ENCODE measurements at places on chromosomes 16 and 17.

- DNase-seq, result no peak
Observed at GRCh38 chr16:10964891-10965326, 20.5 kb downstream of the CLEC16A start.

DNA sequence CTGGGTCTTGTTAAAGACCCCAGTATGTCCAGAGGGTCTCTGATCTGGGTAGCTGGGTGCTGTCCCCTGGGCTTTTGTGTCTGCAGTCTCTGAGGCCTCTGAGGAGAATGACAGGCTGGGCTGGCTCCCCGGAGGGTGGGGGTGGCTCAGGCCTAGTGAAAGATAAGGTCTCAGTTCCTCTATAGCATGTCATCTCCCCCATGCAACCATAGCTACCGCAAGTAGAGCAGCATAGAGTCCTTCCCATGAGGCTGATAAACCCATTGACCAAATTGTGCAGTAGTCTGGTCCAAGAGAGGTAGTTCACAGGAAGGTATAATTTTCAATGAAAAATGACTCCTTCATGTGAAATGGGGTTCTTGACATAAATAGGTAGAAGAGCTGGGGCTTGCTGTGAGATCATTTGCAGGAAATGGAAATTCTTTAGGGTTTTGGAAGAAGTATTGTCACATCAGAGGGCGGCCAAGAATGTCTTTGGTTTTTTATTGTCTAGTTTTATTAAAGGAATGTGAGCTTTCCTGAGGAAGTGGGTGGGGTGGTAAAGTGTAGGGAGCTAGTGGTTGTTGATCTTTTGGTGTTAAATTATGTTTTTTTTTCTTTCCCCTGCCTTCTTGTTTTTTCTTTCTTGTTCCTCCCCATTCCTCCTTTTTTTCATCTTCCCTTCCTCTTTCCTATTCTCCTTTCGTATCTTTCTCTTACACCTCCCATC lies 21.0 kb downstream of the SLC7A6OS start:
- DNase-seq, result no peak

GRCh38 chr17:60318830-60319229 lies 73.1 kb downstream of the USP32 start:
- no peak for DNase-seq

DNA sequence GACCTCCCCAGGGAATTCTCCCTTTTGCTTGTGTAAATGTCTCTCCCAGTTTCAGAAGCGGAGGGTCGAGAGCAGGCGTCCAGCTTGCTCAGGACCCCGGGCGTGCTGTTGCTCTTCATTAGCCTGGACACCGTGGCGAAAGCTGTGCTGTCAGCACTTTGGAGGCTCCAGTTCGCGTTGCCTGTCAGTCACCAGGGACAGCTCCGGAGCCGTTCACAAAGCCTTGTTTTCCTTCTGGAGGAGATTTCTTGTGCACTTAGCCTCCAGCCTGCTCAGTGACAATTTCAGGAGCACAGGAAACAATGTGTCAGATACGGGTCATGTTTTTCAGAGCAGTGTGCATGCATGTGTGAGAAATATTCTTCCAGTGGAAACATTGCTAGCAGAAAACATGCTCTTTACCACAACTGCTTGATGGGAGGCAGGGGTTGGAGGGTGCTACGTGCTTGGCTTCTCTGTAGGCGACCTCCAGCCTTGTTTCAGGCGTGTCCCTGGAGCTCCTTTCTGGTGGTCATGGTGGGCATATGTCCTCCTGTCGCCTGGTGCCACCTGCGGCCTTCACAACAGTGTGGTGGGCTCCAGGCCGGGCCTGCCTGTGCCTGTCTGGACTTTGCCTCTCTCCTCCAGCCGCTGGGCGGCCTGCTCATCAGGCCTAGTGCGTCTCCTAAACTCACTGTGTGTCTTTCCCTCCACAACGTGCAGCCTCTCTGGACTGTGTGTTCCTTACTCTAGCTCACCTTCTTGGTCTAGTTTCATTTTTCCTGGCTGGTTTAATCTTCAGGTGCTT lies 29.0 kb downstream of the ZNF750 start:
- no peak for DNase-seq

DNA sequence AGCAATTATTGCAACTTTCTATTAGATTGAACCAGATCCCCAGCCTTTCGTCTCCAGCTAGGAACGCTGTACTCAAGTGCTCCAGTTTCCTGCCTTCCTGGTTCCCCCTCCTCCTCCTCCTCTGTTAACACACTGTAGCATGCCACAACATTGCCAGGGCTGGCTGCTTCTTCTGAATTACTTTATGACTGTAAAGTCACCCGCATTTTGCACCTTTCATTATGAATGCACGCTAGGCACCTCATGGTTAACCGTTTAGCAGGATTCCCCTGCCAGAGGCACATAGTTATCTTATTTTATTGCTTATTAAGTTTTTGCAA lies 4.5 kb downstream of the ZNF423 start:
- no peak for DNase-seq

GRCh38 chr17:72790190-72790589 lies 302.3 kb downstream of the SLC39A11 start:
- no peak for DNase-seq

DNA sequence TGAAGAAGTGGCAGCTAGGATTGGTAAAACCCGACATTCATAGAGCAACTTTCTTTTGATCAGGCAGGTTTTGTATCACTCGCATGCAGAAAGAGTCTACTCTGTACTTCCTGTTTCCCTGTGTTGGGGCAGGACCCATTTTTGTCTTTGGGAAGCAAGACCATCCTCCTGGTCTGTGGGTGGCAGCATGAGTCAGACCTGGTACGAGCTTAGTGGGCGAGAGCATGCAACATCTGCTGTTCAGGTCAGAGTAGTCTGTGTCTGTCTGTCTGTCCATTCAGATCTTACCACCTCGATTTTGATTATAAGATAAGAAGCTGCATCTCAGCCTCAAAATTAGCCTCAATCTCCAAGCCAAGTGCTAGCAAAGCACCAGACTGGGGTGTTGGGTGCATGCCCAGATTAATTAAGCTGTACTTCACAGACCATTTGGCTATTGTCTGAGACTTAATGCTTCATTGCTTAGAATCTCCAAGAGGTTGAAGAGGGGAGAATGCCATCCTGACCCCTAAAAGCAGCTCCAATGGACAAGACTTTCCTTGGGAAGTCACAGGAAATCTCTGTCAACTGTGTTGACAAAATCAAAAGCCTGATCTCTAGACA lies 110.9 kb downstream of the XYLT1 start:
- no peak for DNase-seq

DNA sequence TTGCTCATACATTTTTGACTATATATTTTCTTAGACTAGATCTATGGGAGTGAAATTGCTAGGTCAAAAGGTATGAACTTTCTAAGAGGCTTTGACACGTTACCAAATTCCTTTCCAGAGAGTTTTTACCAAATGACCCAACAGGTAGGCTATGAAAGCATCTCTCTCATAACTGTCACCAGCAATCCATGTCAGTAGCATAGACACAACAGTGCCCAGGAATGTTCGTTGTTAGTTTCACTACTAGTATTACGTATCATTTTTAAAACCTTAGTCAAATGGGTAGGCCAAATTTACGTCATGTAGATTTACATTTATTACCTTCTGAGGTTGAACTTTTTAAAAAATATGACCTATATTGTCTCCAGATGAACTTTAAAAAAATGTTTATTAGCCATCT lies 66.8 kb downstream of the MARCHF10 start:
- DNase-seq, result no peak

GRCh38 chr16:4426021-4426684 lies 485 bp downstream of the DNAJA3 start:
- no peak for DNase-seq

GRCh38 chr16:78675312-78675711 lies 575.9 kb downstream of the WWOX start:
- DNase-seq, result no peak

GRCh38 chr17:3766779-3767178 lies 34.2 kb downstream of the ITGAE start:
- no peak for DNase-seq

GRCh38 chr17:77724876-77725615 lies 233.5 kb upstream of the TNRC6C start:
- no peak for DNase-seq

DNA sequence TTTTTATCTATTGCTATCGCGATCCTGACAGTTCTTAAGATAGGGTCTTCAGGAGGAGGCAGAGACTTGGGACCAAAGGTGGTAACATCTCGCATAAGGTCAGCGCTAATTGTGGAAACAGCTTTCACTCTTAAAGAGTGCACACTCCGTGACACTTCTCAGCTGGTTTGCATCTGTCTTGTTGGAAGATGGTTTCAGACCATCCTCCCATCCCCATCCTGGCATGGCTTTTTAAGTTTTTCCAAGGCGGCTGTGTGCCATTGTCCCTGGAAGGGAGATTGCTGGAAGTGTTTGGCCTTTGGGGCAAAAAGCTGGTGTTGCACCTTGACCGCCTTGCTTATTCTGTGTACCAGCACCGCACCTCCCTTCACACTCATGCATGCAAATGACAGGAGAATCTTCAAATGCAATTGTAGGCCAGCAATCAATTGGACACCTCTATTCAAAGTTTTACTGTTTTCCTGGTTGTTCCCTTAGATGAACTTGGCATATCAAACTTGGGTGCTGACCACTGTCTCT lies 1.5 kb downstream of the SOCS7 start:
- no peak for DNase-seq

DNA sequence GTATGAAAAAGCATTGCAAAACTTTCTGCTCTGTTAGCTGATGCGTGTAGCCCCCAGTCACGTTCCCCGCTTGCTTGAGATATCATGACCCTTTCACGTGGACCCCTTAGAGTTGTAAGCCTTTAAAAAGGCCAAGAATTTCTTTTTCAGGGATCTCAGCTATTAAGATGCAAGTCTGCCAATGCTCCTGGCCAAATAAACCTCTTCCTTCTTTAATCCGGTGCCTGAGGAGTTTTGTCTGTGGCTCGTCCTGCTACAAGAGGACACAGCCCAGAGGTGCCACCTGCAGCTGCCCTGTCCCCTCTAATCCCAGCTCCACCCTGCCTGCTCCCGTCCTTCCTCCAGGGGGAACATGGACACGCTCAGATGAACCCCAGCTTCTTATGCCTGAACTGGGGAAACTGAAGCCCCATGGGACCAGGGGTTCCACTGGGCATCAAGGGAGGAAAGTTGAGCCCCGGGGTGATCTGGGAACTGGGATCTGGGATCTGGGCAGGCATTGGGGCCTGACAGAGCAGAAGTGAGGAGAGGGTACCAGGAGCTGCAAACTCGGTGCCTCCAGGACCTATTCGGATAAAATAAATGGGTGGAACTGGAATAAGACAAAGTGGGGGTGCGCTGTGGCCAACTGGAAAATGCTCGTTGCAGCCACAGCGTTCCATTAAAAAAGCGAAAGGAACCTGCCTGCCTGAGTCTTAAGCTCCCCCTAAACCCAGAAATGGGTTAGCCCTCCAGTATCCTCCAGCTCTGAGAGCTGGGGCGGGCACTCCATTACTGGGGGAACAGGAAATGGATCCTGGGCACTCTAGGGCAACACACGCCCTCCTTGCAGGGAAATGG lies 19.7 kb downstream of the QPRT start:
- DNase-seq, result no peak

GRCh38 chr17:41382394-41382793 lies 288 bp upstream of the KRT34 start:
- DNase-seq, result no peak

- no peak for DNase-seq
Observed at GRCh38 chr16:11621920-11622651, 35.4 kb upstream of the LITAF start.

DNA sequence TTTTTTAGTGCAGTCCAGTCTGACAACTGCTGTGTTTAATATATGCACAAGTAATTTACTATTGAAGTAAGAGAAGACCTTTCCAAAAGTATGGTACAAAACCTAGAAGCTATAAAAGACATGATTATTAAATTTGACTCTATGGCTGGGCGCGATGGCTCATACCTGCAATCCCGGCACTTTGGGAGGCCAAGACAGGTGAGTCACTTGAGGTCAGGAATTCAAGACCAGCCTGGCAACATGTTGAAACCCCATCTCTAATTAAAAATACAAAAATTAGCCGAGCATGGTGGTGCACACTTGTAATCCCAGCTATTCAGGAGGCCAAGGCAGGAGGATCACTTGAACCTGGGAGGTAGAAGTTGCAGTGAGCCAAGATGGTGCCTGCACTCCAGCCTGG lies 41.4 kb upstream of the VWA3A start:
- no peak for DNase-seq

GRCh38 chr16:68752602-68753001 lies 15.5 kb downstream of the CDH1 start:
- DNase-seq, result no peak

- no peak for DNase-seq
Observed at GRCh38 chr16:4194661-4195060, 47.2 kb downstream of the SRL start.

GRCh38 chr16:83538707-83539106 lies 269.1 kb upstream of the HSBP1 start:
- no peak for DNase-seq

DNA sequence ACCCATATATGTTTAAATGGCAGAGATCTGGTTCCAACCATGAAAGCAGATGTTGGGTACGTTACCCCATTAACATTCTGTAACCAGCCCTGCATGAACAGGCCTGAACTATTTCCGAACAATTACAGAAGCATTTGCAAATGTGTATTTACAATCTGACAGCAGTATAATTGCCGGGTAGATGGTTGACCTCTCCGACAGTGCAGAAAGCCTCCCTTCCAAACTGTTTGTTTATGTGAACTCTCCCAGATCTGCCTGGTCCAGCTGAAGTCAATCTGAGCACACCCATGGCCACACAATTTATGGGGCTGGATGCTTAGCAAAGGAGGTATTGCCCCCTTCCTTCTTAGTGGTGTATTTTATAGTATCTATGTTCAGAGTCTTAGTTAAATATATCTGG lies 21.8 kb downstream of the NUDT7 start:
- no peak for DNase-seq

GRCh38 chr16:83044589-83044988 lies 417.8 kb downstream of the CDH13 start:
- DNase-seq, result no peak

- no peak for DNase-seq
Observed at GRCh38 chr17:21686165-21687015, 5.9 kb upstream of the KCNJ18 start.

- DNase-seq, result peak; percentile 80
Observed at GRCh38 chr17:68771867-68772515, 170.8 kb upstream of the FAM20A start.

GRCh38 chr16:15879255-15879811 lies 9.1 kb downstream of the CEP20 start:
- DNase-seq, result no peak

- DNase-seq, result no peak
Observed at GRCh38 chr16:75208861-75209505, 2.0 kb upstream of the CTRB2 start.

Measured in hindlimb muscle (tissue), 1 donor.